ENCODE measurements at places on chromosomes 5 and 9. TPM values are rescaled to one million over a fixed set of nuclear protein-coding genes. Genes with fewer than 3 reads are reported as not detected.

Gene PCDHGA11
- total RNA-seq = 0.20 TPM

Gene PCDHAC2
- total RNA-seq = not detected

DNA sequence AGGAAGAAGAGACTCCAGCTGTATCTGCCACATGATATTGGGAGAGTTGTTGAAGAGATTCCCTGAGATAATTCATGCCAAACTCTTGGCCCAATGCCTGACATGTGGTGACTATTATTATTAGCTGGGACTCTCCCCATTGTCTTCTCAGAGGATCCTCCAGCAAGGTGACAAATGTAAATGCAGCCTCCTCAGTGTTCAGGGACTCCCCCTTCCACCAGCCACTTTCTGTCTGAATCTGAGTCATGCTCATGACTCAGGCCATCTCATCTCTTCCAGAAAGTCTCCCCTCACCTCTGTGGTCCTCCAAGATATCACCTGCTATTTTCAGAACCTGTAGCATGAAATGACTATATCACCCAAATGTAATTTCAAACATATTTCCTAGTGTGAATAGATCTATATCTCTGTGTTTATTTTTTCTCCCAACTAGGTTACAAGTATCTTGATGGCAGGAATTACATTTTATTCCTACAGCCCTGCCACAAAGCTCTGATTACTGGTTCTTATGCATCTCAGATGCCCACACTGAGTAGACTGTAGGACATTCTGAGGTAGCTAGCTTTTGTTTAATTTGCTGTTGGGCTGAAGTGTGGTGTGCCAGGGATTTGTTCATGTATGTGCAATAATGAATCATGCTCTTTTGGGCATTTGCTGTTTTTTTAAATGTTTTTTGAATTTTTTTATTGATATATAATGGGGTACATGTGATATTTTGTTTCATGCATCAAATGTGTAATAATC, 126.6 kb upstream of the IL12B start:
- no peak for DNase-seq
- H3K36me3 ChIP-seq = no peaks in the 10 kb centered on the region
- H3K27ac ChIP-seq = no peak overlapping the region
- no peak overlapping the region for H3K4me3 ChIP-seq
- no peaks in the 10 kb centered on the region for H3K4me1 ChIP-seq

- H3K27me3 ChIP-seq = no peaks in the 10 kb centered on the region
- H3K4me3 ChIP-seq = no peak overlapping the region
- no peaks in the 10 kb centered on the region for H3K36me3 ChIP-seq
- H3K27ac ChIP-seq = no peak overlapping the region
Observed at GRCh38 chr9:99368341-99369326, 146.6 kb downstream of the SEC61B start.

GRCh38 chr5:72722792-72723452, 93.5 kb upstream of the TNPO1 start:
- H3K27me3 ChIP-seq = no peaks in the 10 kb centered on the region
- no peaks in the 10 kb centered on the region for H3K4me1 ChIP-seq
- DNase-seq = no peak
- no peak overlapping the region for H3K27ac ChIP-seq

Data from naive thymus-derived CD4-positive, alpha-beta T cell (primary cell).